ENCODE measurements at places on chromosomes 2 and 18.

GRCh38 chr18:23151414-23152099 lies 16.3 kb downstream of the CABLES1 start:
- no peak for DNase-seq

DNA sequence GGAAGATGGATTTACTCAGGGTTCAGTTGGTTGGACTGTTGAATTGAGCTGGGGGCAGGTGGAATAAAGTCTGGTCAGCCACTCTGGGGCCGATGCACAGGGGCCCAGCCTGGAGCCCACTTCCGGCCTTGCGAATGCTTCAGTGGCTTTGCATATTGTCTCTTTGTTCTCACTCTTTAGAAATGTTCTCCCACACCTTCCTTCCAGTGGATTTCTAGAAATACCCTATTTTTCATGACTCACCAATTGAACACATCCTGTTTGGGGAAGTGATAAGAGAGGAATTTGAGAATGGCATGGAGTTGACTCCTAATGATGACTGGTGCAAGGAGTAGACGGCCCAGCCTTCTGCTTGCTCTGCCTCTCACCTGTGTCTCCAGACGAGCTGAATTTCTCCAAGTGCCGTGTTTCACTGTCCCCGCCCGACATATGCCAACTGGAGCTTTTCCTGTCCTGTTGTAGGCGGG lies 28.1 kb downstream of the ASAP2 start:
- DNase-seq: no peak

DNA sequence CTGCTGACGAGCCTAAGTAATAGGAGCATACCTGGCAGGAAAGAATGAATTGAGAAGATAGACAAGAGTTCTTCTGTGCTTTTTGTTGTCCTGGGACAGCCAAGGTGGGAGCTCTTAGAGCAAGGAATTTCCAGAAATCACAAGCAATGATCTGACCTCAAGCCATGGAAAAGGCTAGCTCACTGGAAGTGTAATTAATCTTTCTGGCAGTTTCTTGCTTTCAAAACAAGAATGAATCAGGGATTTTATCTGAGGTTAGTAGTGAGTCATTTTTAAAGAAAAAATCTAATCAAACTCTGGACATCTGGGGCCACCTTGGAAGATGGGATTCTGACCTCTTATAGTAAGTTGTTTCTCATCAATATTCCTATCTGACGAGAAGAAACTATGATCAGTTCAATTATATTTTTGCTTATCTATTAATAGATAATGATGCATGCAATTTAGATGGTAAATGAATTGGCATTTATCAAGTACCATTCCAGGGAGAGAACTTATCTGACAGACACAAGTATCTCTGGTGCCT lies 98.0 kb downstream of the ADCYAP1 start:
- no peak for DNase-seq

GRCh38 chr2:71940695-71941094 lies 207.0 kb downstream of the CYP26B1 start:
- DNase-seq: no peak

DNA sequence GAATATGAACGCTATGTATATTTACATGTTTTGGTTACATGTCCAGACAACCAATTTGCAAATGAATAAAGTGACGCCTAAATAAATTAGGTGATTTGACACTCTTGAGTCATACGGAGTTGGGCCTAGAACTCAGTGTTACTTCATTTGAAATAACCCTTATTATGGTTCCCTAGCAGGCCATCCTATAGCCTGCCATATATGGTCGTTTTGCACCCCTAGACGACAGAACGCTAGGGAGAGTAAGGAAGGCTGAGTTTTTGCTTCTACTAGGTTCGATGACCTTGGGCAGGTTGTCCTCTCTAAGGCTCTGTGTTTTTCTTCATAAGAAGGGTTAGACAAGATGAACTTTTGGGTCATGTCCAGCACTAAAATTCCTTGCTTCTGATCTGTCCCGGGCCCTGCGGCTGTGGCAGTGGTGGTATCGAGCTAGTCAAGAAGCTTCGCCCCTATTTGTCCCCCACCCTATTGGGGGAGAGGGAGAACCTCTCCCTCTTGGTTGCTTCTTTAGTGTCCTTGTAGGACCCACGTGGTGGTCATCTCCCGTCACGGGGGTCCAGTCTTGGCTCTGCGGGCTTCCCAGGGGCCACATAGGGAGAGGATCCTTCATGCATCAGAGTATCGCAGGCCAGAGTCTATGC lies 574 bp upstream of the EML4 start:
- DNase-seq: no peak

GRCh38 chr2:26243470-26244308 lies 743 bp downstream of the HADHA start:
- peak; percentile 58 for DNase-seq

GRCh38 chr2:97706708-97707345 lies 6.5 kb upstream of the ZAP70 start:
- no peak for DNase-seq

GRCh38 chr2:112867701-112868631 lies 31.4 kb upstream of the IL1B start:
- no peak for DNase-seq

DNA sequence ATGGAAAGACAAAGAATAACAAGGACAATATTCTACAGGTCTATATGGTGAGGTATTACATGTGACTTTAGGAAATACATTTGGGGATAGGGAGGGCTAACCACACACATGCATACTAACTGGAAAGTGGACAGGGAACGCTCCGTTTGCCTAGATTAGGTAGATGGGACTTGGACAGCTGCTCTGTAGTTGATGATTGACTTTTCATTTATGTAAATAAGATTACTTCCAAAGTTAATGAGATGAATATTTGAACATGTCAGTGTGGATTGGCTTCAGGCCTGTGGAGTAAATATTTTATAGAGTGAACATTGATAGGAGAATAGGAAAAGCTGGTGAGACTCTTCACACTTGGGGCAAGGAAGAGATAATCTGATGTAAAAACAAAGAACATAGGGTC lies 142.0 kb downstream of the NCK2 start:
- DNase-seq: no peak

DNA sequence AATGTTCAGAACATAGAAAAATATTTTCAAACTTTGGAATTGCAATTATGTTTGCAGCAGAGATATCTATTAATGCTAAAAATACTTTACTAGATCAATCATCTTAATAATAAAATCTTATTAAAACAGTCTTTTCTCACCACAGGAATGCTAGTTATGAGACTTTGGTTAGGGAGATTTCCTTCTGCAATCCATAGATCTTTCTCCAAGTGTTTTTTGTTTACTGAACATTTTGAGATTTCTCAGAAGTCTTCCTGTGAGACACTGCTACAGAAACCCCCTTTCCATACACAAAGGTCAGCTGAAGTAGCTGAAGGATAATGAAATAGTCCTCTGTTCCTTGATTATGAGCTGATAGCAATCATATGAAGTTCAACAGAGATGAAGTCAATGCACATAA lies 59.4 kb upstream of the RAPH1 start:
- no peak for DNase-seq

DNA sequence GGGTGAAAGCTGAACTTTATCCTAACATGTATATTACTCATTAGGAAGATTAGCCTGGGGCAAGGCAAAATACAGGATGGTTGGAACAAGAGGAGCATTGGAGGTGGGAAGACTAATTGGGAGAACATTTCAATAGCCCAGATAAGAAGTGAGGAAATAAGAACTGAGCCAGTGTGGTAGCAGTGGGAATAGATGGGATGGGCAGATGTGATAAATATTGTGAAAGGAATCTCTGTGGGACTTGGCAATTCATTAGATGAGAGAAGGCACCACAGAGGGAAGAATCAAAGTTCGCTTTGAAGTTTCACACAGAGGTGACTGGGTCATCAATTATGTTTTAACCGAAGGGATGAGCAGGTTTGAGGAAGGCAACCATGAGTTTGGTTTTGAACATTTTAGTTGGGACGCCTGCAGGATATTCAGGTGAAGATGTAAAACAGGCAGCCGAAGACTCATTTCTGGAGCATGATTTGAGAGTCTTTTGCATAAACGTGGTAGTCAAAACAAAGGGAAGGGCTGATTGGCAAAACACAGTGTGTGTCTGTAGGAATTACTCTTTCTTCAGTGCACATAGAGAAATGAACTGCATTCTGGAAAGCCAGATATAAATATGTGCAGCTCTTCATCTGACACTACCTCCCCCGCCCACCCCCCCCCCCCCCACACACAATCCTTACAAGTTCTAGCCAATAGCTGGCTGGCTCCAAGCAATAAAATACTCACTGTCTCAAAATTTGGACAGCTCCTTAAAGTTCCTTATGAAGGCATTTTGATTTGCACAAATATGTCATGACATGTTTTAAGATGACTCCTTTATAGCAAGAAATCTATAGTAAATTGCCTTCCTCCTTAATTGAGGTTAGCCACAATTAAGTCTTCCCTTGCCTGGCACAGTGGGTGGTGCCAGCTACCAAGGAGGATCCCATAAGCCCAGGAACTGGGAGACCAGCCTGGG lies 1.9 kb upstream of the SLC1A4 start:
- DNase-seq: no peak

- no peak for DNase-seq
Observed at GRCh38 chr2:197992482-197993133, 188.2 kb downstream of the PLCL1 start.

GRCh38 chr18:9673296-9674251 lies 34.5 kb upstream of the RAB31 start:
- DNase-seq: no peak

Data from hematopoietic multipotent progenitor cell treated with erythropoietin and hydrocortisone succinate and interleukin-3 and kit ligand, for 15 days (in vitro differentiated cells).